ENCODE measurements at places on chromosomes 7 and 10. TPM values are rescaled to one million over a fixed set of nuclear protein-coding genes. Genes with fewer than 3 reads are reported as not detected.

CCL26 gene
- polyA plus RNA-seq: not detected

CHST15 gene
- polyA plus RNA-seq: 4.5 TPM

DNA sequence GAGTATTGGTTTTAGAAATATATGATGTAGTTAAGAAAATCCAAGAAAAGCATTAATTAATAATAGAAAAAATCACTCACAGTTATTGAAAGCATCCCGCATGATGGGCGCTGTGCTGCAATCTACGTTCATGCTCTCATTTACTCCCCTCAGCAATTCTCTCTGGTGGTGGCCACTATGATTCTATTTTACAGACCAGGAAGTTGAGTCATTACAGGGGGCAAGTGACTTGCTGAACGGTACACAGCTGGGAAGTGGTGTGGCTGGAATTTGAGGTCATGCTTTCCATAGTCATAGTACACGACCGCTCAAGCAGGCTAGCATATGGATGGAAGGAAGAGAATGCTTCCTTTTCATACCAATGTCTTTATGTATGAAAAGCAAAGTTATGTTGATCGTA is 117.4 kb downstream of the TES start:
- DNase-seq: peak; percentile 46

DNA sequence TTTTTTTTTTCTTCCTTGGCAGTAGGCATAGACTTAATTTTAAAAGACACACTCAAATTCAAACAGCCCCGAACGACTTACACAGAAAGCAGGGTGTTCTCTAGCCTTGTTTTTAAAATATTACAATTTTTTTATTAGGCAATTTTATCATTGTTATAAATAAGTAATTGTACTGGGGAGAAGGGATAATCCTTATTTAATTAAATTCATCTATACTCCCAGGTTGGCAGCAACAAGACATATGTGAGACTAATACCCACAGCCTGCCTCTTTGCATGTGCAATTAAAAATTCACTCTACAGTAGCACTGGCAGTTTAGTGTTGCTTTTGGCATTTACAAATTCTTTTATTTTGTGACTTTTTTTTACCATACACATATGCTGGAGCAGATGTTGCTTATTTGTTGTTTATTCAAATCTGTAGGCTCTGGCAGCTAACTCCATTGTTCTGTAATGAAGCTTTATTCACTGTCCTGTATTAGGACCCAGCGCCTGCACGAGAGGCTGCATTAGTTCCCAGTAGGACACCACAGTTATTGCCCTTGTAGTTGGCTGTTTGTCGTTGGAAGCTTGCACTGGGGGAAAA is 84.9 kb upstream of the PPP1R17 start:
- no peak for DNase-seq

GRCh38 chr10:11865561-11865960 is 42.4 kb downstream of the PROSER2 start:
- DNase-seq: no peak

GRCh38 chr10:29658984-29659965 is 24.5 kb upstream of the SVIL start:
- peak; percentile 78 for DNase-seq

DNA sequence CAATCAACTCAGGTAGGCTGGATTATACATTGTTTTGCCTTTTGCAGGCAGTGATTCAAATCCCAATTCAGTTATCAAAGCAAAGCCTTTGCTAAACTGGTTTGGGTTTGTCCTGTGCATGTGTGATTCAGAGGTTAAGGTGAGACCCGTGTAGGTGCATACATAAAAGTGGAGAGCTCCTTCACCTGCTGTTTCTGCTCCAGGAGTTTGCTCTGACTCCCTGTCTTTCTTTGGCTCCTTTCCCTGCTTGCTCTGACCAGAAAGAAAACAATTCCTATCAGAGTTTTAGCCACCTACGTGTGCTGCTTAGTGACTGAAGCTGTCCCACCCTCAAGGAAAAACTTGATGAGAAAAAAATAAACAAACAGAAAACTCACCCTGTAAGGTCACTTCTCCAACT is 101.1 kb downstream of the TPST1 start:
- DNase-seq: no peak

GRCh38 chr10:111435871-111436270 is 359.0 kb downstream of the ADRA2A start:
- DNase-seq: no peak

DNA sequence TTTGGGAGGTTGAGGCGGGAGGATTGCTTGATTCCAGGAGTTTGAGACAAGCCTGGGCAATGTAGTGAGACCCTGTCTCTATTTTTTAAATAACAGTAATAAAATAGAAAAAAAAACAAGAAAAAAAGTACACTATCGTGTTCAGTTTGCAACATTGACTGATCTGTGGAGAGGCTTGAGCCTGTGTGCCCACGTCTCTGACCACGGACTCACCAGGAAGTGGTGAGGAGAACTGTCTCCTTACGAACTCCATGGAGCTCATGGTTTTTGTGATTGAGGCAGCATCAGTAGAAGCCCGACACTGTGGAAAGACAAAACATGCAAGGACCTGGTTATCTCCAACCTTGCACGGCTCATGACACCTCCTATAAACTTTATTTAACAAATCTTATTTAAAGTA is 23.9 kb upstream of the DNAJB6 start:
- DNase-seq: no peak

MMD2 gene
- polyA plus RNA-seq: not detected

GRCh38 chr10:33819206-33819605 is 484.7 kb upstream of the NRP1 start:
- DNase-seq: no peak

DNA sequence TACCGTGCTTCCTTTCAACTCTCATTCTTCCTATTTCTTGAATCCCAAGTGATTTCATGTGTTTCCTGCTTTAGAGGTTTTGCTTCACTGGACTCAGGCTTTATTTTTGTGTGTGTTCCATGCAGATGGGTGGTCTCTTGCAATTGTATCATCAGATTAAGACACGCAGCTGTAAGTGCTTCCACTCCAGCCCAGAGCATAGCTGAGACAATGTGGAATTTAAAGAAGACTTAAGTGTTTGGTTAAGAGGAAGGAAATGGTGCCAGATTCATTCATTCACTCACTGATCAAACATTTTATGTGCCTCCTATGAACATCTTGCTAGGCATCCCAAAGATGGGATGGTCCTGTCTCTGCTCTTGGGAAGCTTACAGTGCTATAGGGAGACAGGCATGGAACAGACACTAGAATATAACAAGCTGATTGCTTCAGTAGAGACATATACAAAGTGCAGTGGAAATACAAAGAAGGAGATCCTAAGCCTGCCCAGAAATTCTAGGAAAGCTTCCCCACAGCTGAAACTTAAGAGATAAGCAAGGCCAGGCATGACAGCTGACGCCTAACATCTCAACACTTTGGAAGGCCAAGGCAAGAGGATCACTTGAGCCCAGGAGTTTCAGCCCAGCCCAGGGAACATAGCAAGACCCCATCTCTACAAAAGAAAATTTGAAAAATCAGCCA is 46.1 kb upstream of the LRRC17 start:
- no peak for DNase-seq

KLF14 gene
- polyA plus RNA-seq: not detected

GRCh38 chr7:111328487-111328886 is 233.8 kb downstream of the IMMP2L start:
- DNase-seq: no peak

IFIT2 gene
- polyA plus RNA-seq: 10.8 TPM

DNA sequence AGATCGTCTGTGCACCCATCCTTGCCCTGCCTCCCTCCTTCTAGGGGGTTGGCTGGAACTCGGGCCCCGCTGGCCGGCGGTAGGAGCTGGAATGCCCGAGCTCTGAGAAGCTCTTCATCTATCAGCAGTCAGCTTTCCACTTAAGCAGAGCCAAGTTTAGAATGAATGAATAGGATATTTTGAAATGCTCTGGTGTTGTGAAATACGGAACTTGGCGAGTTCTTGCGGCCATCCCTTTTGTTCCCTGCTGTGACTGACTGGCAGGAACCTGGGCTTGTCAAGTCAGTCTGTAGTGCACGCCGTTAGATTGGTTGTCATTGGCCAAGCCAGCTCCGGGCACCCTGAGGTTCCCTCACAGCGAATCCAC is 33.3 kb downstream of the FOXK1 start:
- DNase-seq: peak; percentile 85

GRCh38 chr7:148135116-148135515 is 455.4 kb upstream of the C7orf33 start:
- DNase-seq: no peak

DNA sequence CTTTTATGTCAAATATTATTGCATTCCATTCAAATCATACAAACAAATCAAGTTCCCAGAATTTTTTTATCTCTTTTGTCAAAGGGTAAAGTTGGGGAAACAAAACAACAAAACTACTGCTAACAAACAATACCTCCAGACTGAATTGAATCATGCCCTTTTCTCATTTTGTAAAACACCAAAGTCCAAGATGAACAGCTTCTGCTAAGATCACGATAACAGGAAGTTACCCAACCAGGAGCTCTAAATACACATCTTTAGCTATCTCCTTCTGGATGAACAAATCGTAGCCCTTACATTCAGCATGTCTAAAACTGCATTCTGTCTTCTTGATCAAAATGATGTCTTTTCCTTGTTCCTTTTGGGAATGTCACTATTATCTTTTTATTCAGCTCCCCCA is 97.4 kb downstream of the CTTNBP2 start:
- no peak for DNase-seq

DNA sequence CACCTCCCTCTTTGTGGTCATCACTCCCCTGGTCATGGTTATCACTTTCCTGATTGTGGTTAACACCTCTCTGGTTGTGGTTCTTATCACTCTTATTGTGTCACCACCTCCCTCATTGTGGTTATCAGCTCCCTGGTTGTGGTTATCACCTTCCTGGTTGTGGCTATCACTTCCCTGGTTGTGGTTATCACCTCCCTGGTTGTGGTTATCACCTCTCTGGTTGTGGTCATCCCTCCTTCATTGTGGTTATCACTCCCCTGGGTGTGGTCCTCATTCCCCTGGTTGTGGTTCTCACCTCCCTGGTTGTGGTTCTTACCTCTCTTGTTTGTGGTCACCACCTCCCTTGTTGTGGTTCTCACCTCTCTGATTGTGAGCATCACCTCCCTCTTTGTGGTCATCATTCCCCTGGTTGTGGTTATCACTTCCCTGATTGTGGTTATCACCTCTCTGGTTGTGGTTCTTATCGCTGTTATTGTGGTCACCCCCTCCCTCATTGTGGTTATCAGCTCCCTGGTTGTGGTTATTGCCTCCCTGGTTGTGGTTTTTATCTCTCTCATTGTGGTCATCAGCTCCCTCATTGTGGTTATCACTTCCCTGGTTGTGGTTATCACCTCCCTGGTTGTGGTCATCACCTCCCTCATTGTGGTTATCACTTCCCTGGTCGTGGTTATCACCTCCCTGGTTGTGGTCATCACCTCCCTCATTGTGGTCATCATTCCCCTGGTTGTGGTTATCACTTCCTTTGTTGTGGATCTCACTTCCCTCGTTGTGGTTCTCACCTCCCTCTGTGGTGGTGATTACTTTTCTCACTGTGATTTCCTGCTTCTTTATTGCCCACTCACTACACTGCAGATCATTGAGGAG is 106.7 kb downstream of the GPR26 start:
- no peak for DNase-seq

DNA sequence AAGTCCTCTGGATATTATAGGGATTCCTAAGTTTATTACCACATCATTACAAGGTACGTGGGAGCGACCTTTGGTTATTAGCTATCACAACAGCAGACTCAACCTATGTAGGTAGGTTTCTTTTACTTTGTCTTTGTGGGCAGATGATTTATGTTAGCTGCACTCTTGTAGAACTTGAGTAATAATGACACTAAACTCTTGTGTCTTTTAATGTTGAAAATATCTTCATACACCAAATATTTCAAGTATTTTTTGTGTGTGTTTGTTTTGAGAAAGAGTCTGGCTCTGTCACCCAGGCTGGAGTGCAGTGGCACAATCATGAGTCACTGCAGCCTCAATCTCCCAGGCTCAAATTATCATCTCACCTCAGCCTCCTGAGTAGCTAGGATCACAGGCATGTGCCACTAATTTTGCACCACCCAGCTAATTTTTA is 19.2 kb upstream of the SUPV3L1 start:
- no peak for DNase-seq

TLX1 gene
- polyA plus RNA-seq: not detected

SMKR1 gene
- 1.6 TPM for polyA plus RNA-seq

- DNase-seq: no peak
Measured at GRCh38 chr10:110851020-110851612, 20.6 kb upstream of the PDCD4 start.

- no peak for DNase-seq
Measured at GRCh38 chr10:63268149-63268797, 135.1 kb downstream of the NRBF2 start.

DNA sequence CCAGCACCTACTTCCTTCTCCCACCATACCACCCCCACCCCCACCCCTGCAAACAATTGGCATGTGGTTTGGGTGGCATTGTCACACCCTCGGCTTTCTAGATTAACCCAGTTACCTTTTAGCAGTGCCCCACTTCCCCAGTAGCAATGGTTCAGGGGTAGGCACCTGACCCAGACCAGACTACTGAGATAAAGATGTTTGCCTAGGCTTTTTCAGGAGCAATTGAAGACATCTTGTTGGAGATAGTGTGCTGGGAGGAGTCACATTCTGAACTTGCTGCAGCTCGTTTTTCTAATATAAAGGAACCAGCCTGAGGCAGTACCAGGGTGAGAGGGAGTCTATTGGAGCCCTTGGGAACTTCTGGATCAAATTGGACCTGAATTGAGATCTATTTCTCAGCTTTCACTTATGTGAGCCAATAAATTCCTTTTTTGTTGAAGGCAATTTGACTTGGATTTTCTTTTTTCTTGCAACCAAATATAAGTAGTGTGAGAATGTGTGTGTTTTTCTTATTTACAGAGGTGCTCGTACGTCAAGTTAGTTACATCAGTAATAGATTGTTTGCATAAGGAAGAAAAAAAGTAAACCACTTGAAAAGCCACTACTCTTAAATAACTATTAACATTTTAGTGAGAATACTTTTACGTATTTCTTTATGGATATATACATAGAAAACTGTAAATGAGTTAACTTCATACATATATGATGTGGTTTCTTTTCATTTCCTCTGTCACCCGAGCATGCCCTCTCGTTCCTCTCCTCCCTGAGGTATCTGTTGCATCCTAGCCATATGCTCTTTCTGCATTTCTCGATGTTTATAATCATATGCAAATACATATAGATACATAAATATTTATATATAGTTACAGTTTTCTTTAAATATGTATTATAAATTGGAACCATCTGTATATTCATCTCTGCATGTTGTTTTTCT is 38.0 kb downstream of the RAB18 start:
- DNase-seq: no peak
